ENCODE measurements at places on chromosomes 1 and 21.

DNA sequence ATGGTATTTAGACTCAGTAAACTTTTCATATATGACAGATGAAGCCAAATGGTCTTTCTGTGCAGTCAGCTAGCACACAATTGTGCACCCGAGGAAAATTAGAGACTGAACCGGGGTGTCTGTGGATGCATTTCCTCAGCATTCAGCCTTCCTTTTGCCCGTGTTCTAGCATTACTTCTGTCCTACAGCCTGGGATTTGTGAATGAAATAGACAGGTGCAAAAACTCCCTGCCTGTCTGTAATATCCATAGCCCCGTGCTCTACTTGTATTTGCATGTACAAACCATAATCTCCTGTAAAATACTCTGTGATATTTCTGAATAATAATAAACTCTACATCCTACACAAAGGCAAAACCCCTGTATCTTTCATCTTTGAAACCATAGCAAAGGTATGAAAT, 64.8 kb upstream of the LGALS8 start:
- no peak for DNase-seq

- no peak for DNase-seq
Observed at GRCh38 chr1:230185076-230186001, 118.3 kb downstream of the GALNT2 start.

DNA sequence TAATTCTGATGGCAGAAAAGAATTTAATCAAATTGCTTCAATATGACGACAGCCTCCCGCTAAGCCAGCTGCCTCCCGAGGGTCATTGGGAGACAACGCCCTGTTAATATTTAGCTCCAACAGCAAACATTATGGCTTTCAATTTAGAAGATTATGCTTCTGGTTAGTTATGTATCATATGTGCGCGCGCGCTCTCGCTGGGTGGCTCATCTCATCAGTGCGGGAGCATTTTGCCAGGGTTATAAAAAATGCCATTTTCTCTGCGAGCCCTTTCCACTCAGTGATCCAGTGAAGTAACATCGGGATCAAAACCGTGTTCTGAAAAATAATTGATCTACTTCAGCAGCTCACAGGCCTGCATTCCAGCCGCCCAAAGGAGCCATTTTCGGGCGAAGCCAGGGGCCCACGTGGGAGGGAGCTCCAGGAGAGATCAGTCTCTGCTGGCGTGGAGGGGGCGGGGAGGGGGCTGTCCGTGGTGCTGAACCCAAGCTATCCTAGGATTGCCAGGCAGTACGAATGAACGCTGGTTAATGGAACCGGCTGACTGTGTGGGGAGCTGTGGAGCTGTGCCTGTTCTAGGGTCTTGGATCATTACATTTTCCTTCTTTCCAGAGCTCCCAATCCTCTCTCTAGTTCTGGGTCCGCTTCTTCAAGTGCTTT, 219.1 kb upstream of the ZC3H12A start:
- DNase-seq, result no peak

DNA sequence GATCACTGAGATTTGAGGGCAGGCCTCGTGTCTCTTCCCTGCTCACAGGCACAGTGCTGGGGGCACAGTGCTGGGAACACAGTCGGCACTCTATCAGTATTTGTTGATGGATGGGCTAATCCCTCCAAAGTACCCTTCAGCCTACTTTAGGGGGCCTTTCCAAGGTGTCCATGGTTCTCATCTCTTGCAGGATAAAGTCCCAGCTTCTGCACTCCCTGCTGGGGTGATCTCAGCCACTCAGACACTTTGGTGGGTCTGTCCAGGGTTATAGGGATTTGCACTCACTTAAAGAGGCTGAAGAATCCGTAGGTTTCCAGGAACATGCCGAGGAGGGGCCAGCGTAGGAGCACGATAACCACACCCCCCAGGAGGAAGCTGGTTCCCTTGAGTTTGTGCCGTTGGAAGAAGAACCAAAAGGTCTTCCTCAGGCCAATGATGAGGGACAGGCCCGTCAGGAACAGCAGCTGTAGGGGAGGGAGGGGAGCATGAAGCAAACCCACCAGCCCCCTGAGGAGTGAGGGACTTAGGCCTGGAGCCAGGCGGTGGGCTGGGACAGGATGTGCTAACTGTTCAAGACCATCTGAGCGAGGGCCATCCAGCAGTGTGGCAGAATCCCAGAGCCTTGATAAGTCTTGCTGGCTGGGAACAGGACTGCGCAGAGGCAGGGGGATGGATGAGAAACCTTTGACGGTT, 5.2 kb upstream of the KISS1 start:
- DNase-seq, result no peak

DNA sequence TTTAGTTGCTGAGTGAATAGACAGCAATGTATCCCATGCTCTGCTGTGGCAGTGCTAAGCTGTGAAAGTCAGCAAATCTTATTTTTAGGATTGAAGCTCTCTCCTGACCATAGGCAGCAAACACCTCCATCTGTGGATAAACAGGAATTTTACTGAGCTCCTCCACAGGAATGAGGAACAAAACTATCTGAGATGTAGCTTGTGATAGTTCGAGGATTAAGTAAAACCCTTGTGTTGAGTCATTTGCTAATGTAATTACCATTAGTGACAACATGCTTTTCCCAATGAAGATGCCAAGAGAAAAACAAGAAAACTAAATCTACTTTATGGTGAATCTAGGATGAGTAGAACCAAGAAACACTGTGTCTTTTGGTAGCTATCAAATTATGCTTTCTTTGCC, 122.7 kb downstream of the CLEC20A start:
- DNase-seq, result no peak

- DNase-seq, result no peak
Observed at GRCh38 chr1:103142461-103142860, 34.1 kb upstream of the COL11A1 start.

DNA sequence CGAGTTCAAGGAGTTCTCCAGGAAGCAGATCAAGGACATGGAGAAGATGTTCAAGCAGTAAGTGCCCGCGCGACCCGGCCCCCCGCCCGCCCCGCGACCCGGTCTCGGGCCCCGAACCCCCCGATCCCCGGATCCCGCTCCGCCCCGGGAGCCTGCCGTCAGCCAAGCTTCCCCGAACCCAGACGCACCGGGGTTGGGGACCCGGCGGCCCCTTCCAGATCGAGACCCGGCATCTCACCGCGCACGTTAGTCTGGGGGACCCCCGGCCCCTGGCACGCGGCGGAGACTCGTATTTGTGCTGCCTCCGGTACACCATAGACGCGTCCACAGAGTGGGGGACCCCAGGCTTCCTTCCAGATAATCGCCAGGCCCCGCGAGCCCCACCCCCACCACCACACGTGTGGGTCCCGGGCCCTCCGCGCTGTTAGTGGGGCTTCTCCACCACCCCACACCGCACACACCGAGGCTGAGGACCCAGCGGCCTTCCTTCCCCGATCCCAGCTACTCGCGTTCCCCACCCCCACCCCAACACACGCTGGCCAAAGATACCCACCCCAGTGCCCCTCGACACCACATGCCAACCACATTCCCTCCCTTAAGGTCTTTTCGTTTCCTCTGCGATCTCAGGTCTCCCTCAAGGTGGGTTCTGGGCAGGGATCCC, 665 bp downstream of the EFHD2 start:
- no peak for DNase-seq

- no peak for DNase-seq
Observed at GRCh38 chr1:63810936-63811469, 37.2 kb downstream of the ROR1 start.

DNA sequence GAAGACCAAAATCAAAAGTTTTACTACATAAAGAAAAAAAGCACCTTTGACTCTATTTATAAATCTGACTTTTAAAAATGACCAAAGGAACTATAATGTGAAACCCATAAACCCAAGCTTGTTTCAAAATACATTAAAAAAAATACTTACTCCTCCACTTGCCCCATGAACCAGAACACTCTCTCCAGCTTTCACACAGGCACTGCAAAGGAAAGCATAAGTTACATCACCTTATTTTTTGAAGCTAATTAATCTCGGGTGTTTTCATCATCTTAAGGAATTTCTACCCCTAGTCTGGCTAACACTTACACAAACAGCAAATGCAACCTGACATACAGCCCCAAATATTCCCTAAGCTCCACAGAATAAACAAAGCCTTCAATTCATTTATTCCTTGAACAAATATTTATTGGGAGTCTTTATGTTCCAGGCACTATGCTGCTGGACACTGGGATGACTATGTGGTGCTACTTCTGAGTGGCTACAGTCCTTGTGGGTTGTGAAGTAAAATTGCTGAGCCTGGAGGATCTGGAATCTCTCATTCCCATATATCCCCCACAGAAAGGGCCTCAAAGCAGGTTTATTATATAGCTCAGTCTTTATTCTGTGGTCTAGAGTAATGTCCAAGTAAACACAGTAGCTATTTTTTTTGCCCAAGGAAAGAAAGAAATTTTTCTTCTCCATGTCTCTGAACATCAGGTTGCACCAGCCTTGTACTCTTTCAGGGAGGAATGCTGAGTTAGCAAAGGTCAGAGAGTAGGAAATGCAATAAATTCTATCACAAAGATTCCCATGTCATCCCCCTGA, 18.2 kb downstream of the CRYZ start:
- DNase-seq, result no peak

GRCh38 chr21:27292229-27292628, 325.3 kb upstream of the ADAMTS5 start:
- no peak for DNase-seq

DNA sequence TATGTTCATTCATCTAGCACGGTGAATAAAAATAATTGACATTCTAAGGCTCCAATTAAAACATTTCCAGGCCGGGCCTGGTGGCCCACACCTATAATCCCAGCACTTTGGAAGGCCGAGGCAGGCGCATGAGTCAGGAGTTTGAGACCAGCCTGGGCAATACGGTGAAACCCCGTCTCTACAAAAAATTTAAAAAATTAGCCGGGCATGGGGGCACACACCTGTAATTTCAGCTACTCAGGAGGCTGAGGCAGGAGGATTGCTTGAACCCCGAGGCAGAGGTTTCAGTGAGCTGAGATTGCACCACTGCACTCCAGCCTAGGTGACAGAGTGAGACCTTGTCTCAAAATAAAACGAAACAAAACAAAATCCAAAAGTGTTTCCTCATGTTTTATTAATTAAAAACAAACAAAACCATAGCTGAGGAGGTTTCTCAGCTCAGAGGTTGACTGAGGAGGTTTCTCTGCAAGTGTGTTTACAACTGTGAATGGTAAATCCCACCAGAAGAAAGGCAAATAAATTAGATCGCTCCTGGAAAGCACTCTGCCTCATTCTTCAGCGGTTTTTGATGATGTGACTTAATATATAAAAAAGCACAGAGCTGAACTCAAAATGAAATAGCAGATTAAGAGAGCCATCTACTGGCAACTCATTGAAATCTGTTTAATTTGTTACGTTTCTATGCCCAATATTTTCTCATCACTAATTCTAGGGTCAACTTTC, 37.7 kb upstream of the ATG4C start:
- peak; percentile 61 for DNase-seq

All from A172 (cell line).